ENCODE measurements at places on chromosomes 7 and 10. TPM values are rescaled to one million over a fixed set of nuclear protein-coding genes. Genes with fewer than 3 reads are reported as not detected.

The NUP205 gene
- total RNA-seq, result 41.7 TPM

The PLXDC2 gene
- 1.2 TPM for total RNA-seq

The CAMK2B gene
- total RNA-seq, result 0.28 TPM

The CLDN4 gene
- 2.7 TPM for total RNA-seq

The HSPA12A gene
- total RNA-seq, result 18.0 TPM

The TBL2 gene
- total RNA-seq, result 94.3 TPM
